ENCODE measurements at places on chromosomes 12 and 14.

DNA sequence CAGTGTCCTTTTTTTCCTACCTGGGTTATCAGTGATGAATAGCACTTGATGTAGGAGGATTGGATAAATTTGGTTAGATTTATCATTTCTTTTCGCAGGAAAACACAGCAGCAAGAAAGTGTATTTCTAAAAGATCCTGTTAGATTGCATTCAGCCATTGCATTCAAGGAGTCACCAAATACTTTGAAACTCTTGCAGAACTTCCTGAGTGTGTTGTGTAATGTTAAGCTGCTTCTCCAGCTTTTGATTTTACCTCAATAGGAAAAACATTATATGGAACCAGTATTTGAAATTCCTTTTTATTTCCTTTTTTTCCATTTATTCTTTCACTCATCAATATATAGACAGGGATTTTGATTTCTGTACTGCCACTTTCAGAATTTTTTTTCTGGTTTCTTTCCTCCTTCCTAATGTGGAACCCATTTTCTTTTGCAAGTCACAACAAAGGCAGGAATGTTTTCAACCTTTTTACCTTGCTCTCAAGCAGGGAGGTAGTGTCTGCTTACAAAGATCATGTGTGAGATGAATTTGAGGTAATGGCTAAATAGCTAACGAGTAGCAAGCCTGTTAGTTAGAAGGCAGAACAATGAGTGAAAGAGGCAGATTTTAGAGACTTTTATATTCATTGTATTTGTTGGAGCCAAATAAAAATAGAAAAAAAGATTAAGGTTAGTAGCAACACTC is 56.2 kb downstream of the PPHLN1 start:
- DNase-seq: no peak

DNA sequence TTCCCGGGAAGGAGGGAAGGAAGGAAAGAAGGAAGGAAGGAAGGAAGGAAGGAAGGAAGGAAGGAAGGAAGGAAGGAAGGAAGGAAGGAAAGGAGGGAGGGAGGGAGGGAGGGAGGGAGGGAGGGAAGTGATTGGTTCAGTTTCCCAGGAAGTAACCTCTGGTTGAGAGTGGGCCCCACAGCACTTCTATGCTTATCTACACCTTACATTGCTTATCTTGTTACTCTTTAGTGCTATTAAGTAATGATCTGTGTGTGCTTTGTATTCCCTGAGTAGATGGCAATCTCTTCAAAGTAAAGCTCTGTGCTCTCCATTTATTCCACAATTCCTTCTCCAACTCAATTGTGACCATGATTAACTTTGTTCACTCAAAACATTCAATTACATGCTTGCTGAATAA is 74.6 kb downstream of the SLC38A4 start:
- no peak for DNase-seq

GRCh38 chr12:24049728-24050127 is 100.3 kb upstream of the SOX5 start:
- DNase-seq: no peak

DNA sequence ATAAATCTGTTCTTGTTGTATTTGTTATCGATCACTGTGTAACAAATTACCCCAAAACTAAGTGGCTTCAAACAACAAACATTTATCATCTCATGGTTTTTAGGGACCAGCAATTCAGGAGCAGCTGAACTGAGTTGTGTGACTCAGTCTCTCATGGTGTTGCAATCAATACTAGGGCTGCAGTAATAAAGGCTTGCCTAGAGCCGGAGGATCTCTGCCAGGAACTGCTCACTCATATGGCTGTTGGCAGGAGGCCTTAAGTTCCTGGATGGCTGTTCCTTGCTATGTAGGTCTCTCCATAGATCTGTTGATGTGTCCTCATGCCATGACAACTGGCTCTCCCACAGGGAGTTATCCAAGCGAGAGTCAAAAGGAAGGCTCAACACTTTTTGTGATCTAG is 3.8 kb upstream of the PSMC6 start:
- DNase-seq: peak; percentile 82

DNA sequence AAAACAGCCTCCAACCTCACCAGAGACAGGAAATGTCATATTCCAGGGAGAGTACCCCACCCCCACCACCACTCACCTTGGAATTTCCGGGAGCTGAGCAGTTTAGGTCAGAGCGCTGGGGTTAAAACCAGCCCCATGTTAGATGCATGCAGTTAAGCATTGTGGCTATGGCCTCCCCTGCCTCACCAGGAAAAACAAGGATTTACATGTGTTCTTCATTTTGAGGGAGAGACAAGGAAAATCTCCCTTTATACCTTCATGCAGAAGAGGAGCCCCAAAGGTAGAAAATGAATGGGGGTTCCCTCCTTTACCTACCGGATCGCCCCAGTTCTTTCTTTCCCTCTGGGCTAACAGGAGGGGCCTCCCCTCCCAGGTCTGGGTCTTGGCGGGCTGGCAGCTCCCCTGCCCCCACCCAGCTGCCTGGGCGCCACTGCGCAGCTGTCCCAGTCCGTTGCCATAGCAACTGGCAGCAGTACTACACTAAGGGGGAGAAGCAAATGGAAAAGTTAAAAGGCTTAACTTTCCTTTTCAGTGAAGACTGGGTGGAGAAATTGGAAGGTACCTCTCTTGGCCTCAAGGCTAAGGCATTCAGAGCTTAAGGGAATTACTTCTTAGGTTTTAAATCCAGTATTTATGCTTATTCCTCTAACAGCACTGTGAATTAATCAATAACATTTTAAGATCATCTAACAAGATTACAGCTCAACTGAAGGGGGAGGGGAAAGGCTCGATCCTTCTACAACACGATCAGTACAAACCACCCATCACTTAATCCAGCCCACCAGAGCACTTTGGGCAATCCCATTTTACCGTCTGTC is 20.5 kb downstream of the CBX5 start:
- DNase-seq: peak; percentile 58

- DNase-seq: no peak
Measured at GRCh38 chr14:24952851-24953666, 96.9 kb downstream of the STXBP6 start.

DNA sequence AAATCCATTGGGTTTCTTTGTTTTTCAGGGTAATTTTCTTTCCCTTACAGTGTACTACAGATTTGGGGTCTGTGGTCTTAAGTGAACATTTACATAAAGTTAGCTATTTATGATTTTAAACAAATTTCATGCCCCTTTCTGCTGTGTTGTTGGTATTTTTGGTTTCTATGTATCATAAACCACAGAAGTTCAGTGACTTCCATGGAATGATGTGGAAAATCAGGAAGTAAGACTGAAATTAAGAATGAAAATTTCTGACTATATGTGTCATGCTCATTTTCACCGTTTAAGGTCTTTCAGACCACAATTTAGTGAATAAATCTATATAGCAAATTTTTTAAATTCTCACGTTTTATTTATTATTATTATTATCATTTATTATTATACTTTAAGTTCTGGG is 31.7 kb downstream of the ETV6 start:
- DNase-seq: no peak

GRCh38 chr14:59358102-59358501 is 107.1 kb downstream of the GPR135 start:
- peak; percentile 13 for DNase-seq

DNA sequence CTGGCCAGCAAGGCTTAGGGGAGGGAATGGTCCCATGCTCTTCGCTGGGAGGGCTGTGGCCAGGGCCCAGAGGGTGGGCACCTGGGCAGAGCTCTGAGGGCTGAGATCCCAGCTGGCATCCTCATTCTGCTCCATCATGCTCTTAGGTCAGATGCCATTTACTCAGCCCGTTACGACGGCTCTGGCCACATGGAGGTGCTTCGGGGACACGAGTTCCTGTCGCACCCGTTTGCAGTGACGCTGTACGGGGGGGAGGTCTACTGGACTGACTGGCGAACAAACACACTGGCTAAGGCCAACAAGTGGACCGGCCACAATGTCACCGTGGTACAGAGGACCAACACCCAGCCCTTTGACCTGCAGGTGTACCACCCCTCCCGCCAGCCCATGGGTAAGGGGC is 30.8 kb upstream of the LRP1-AS start:
- DNase-seq: no peak

- DNase-seq: no peak
Measured at GRCh38 chr14:65238456-65238855, 136.1 kb upstream of the MAX start.

DNA sequence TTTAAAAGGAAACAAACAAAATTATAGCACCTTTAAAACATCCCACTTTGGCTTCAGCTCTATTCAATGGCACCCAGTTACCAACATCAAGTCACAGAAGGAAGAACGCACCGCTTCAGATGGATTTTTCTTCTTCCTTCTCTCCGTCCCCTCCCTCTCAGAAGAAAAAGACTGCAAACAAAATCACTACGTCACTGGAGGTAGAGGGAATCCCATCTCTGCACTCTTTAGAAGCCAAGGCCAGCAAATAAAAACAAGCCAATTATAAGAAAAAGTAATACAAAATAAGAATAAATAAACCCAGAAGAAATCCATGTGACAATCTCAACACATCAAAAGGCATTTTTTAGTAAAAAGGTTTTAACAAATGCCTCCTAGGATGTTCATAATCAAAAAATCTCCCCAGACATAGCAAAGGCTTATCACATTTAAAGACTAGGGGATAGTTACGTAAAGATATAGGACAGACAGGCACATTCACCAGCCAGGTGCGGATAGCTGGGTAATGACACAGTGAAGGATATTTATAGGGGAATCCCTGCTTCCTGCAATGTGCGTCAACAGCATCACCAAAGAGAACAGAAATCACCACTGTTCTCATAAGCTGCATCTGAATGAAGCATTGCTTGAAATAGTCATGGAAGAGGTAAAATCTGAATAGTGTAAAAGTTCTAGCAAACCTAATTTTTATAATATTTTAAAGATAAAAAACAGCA is 89.4 kb downstream of the R3HDM2 start:
- no peak for DNase-seq

- DNase-seq: no peak
Measured at GRCh38 chr12:21073129-21073528, 57.9 kb upstream of the SLCO1B1 start.

DNA sequence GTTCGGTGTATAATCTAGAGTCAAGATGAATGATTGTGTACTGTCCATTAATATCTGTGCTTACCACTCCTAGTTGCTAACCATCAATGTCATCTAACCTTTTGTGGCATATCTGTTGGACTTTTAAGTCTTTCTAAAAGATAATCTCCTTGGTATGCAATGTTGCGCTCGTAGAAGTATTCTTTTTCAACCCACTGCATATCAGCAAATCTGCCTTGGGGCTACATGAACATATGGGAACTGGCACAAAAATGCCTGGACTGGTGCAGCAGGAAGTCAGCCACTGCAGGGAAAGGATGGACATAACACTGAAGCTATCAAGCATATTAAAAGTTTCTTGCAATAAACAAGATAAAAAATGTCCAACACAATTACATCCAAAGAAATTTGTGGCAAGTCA is 124.3 kb upstream of the SLC38A4 start:
- no peak for DNase-seq

All from mucosa of gallbladder (tissue), 1 donor.